Uterine smooth muscle cell (primary cell): ENCODE measurements at places on chromosomes 4 and X. TPM values are rescaled to one million over a fixed set of nuclear protein-coding genes. Genes with fewer than 3 reads are reported as not detected.

Gene GABRG1
- not detected in 2 replicates for total RNA-seq

Gene EMCN
- under 0.01 and 0.12 TPM in 2 replicates for total RNA-seq

Gene JAKMIP1
- 0.12 TPM in 1 of 2 replicates, not detected in the other for total RNA-seq

Gene IL1RAPL1
- 5.2 and 11.5 TPM in 2 replicates for total RNA-seq

Gene PDLIM3
- total RNA-seq: 5.2 and 9.3 TPM in 2 replicates
